ENCODE measurements at places on chromosomes 2 and 18. TPM values are rescaled to one million over a fixed set of nuclear protein-coding genes. Genes with fewer than 3 reads are reported as not detected.

DNA sequence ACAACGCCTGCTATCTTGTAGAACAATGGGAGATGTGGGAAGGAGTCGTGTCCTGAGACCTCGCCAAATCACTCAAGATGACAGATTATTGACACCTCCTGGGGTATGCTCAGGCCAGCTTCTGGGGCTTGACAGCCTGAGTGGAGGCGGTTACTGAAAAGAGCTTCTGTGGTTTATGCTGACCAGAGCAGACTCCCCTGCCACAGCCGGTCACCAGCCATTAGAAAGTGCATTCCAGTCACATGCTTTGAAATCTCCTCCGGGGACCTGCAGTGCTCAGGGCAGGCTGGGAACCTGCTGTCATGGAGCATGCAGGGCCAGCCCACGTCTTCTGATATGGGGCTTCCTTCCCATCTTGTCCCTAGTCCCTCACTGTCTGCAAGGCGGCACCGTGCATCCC, 215.9 kb downstream of the SEPTIN10 start:
- no peak for DNase-seq
- H3K4me3 ChIP-seq = no peak overlapping the region
- H3K36me3 ChIP-seq = no peaks in the 10 kb centered on the region
- no peak overlapping the region for H3K27ac ChIP-seq

GRCh38 chr18:55509631-55510324, 78.2 kb downstream of the TCF4 start:
- H3K27ac ChIP-seq = peak overlapping the region; percentile 82
- peaks cover 66% of the 10 kb centered on the region for H3K4me1 ChIP-seq
- no peaks in the 10 kb centered on the region for H3K27me3 ChIP-seq

- no peaks in the 10 kb centered on the region for H3K27me3 ChIP-seq
- no peaks in the 10 kb centered on the region for H3K4me1 ChIP-seq
- no peak for DNase-seq
- no peak overlapping the region for H3K27ac ChIP-seq
- no peak overlapping the region for H3K4me3 ChIP-seq
- no peaks in the 10 kb centered on the region for H3K36me3 ChIP-seq
Observed at GRCh38 chr2:44689516-44689915, 252.0 kb upstream of the SIX3 start.

DNA sequence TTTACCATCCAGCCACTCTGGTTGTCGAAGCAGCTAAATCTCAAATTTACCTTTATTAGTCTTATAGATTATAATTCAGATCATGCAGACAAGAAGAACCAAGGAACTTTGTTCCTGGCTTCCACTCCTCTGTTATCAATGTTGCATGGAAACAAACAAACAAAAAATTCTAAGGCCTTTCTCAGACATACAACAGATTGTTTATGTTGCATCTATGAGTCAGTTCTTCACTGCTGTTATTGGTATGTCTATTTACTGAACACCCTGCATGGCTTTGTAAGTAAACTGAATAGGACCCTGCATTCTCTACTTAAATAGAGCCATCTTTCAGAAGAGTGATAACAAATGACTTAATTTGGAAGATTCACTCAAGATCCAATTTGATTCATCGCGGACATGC, 1.6 kb upstream of the ANKRD44 start:
- no peak for DNase-seq
- no peak overlapping the region for H3K27ac ChIP-seq
- H3K27me3 ChIP-seq = no peaks in the 10 kb centered on the region

DNA sequence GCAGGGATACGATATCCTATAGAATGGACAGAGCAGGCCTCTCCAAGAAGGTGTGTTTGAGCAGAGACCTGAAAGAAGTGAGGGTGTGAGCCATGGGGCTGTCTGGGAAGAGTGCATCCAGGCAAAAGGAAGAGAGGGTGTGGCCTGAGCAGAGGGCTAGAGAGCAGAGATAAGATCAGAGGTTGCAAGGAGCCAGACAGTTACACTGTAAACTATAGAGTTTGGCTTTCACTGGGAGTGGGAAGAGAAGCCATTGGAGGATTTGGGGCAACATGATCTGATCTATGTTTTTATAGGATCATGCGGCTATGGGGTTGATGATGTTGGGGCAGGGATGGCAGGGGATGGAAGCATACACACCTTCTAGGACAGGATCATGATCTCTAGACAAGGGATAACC, 124.1 kb upstream of the MAP3K20 start:
- no peak for DNase-seq
- no peaks in the 10 kb centered on the region for H3K36me3 ChIP-seq
- H3K4me3 ChIP-seq = no peak overlapping the region

- peak; percentile 79 for DNase-seq
- no peak overlapping the region for H3K27ac ChIP-seq
- H3K4me1 ChIP-seq = peaks cover 13% of the 10 kb centered on the region
- no peak overlapping the region for H3K4me3 ChIP-seq
- no peaks in the 10 kb centered on the region for H3K27me3 ChIP-seq
Observed at GRCh38 chr2:112048887-112049286, 6.2 kb upstream of the TMEM87B start.

DNA sequence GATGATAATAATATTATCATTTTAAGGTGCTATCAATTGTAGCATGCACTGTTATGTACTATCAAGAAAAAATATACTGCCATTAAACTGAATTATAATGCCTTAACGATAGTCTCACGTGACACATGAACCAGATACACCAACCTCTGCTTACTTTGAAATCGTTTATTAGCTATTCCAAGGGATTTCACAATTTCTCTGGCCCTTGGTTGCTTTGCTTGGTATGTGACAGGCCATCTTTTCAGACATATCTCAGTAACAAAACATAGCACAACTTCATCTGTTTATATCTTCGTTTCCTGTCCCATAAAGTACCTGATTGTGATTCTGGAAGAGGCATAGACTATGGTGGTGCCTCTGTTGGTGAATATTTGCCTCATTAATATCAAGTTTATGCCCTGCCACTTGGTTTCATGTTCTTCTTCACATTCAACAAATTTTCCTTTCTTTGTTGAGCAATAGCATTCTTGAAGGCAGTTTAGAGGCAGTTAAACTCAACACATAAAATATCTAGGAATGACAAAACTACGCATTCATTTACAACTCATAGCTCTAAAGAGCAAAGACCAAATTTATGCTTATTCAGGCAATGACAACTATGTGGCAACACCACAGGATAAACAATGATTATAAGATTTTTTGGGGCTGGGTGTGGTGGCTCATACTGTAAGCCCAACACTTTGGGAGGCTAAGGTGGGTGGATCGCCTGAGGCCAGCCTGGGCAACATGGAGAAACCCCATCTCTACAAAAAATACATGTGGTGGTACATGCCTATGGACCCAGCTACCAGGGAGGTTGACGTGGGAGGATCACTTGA, 84.3 kb downstream of the MCFD2 start:
- H3K4me1 ChIP-seq = no peaks in the 10 kb centered on the region
- H3K27me3 ChIP-seq = no peaks in the 10 kb centered on the region
- no peak overlapping the region for H3K27ac ChIP-seq
- no peak for DNase-seq
- no peak overlapping the region for H3K4me3 ChIP-seq

GRCh38 chr18:11176481-11176881, 27.1 kb upstream of the PIEZO2 start:
- no peak overlapping the region for H3K27ac ChIP-seq
- H3K4me1 ChIP-seq = peaks cover 12% of the 10 kb centered on the region
- no peak for DNase-seq
- H3K36me3 ChIP-seq = no peaks in the 10 kb centered on the region

- no peaks in the 10 kb centered on the region for H3K36me3 ChIP-seq
- H3K27me3 ChIP-seq = no peaks in the 10 kb centered on the region
- peak overlapping the region; percentile 87 for H3K27ac ChIP-seq
- peak; percentile 70 for DNase-seq
Observed at GRCh38 chr2:201432621-201433393, 18.5 kb downstream of the TRAK2 start.

The FBLN7 gene
- 4.1 TPM for total RNA-seq

The NMUR1 gene
- not detected for total RNA-seq

The LRP1B gene
- total RNA-seq = 11.0 TPM

The FAM168B gene
- 149 TPM for total RNA-seq

The MXD1 gene
- total RNA-seq = 2.7 TPM

The PPIL3 gene
- total RNA-seq = 37.2 TPM

The C2orf66 gene
- total RNA-seq = 0.28 TPM
